Activated CD4-positive, alpha-beta T cell treated with anti-CD3 and anti-CD28 coated beads, Interleukin-10, Interleukin-2, amounts not matched to agents 100 ng/mL and 50 ng/mL, durations not matched to agents 16 hours and 8 hours (primary cell): ENCODE measurements at places on chromosomes 2 and 18.

- no peak for DNase-seq
These were observed 154.3 kb upstream of the FN1 start for GRCh38 chr2:215590010-215590745.

DNA sequence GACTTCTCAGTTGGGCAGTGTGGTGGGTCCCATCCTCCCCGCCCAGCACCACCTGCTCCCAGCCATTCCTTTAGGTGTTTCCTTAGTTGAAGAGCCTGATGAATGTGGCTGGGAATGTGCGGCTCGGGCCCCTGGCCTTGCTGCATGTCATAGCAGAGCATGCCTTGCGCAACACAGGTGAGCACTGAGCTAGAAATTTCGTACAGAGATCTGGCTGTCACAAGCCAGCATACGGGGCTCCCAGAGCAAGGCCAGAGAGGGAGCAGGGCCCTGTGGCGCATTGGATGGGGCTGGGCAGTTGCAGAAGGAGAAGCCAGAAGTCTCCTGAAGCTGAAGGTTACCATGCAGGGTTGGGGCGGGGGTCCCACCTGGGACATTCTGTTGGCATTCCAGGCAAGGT is 129.7 kb downstream of the WDSUB1 start:
- no peak for DNase-seq

DNA sequence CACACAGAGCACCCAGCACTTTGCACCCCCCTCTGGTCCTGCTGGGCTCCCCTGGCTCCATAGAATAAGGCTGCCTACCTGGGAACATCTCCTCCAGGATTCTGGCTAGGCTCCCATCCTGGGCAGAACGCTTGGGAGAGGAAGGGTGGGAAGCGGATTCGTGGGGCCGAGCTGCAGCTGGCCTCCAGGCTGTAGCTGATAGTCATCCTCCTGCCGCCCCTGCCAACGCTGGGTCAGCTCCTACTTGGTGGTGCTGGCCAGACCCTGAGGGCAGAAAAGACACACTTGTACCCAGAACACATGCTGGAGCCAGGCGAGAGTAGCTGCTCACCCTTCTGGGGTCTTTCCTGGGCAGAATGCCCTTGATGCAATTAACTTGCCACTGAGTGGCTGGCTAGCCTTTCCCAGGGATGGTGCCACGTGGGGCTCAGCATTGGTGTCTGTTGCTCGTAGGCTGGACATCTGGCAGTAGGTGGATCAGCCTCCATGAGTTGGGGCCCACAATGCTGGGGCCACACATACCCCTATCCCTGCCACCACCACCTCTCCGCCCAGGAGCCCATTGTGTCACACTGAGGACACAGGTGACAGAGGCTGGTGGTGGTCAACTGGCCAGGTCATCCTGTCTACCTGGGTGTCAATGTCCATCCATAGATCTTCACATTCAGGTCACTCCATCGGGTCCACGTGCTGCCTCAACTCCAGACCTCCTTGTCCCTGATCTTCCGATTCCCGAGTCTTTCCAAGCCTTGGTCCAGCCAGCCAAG is 112.8 kb downstream of the NDUFA10 start:
- DNase-seq, result no peak

GRCh38 chr2:115542331-115542730 is 1099.9 kb downstream of the DPP10 start:
- no peak for DNase-seq

DNA sequence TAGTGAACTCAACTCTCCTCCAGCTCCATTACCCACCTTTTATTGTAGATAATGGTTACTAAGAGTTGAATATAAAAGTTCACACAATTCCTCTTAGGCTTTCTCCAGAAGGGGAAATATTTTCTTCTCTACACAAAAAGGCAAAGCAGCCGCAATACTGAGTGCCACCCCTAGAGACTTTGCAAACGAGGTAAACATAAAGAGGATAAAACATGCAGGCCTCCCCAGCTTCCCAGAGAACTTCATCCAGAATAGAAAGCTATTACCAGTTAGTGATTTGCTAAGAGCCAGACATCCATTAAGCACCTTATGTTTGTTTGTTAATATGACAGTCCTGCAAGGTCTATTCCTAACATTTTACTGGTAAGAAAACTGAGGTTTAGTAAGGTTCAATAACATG is 17.4 kb downstream of the ZNF521 start:
- DNase-seq, result no peak
